ENCODE measurements at places on chromosomes 5 and 9. TPM values are rescaled to one million over a fixed set of nuclear protein-coding genes. Genes with fewer than 3 reads are reported as not detected.

DNA sequence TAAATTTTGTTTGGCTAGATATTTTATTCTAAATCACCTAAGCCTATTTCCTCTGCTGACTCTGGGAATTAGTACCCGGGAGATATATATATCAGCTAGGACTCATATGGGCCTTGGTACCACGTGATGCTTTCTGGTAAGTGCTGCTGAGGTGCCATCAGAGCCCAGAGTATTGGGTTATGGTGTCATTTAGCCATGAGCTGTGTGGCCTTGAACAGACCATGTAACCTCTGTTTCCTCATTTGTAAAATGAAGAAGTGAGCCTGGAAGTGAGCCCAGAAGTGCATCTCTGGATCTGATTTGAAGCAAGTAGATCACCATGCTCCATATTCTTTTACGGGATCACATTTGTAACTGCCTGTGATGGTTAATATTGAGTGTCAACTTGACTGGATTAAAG, 126.1 kb downstream of the GPBP1 start:
- H3K36me3 ChIP-seq = no peaks in the 10 kb centered on the region
- no peaks in the 10 kb centered on the region for H3K27me3 ChIP-seq
- no peak overlapping the region for H3K4me3 ChIP-seq
- DNase-seq = no peak
- peaks cover 6% of the 10 kb centered on the region for H3K4me1 ChIP-seq
- no peak overlapping the region for H3K27ac ChIP-seq

The ZBED3 gene
- polyA plus RNA-seq = 1.1 TPM

GRCh38 chr5:32767948-32768467, 56.9 kb downstream of the NPR3 start:
- no peaks in the 10 kb centered on the region for H3K4me1 ChIP-seq
- no peak overlapping the region for H3K4me3 ChIP-seq
- DNase-seq = no peak
- H3K27me3 ChIP-seq = no peaks in the 10 kb centered on the region

GRCh38 chr5:68024426-68024825, 191.1 kb upstream of the PIK3R1 start:
- no peaks in the 10 kb centered on the region for H3K4me1 ChIP-seq
- no peak for DNase-seq
- no peak overlapping the region for H3K27ac ChIP-seq
- no peaks in the 10 kb centered on the region for H3K36me3 ChIP-seq
- no peak overlapping the region for H3K4me3 ChIP-seq
- H3K27me3 ChIP-seq = no peaks in the 10 kb centered on the region

GRCh38 chr5:123178683-123179082, 89.6 kb downstream of the PRDM6 start:
- no peak for DNase-seq
- H3K4me3 ChIP-seq = no peak overlapping the region
- no peaks in the 10 kb centered on the region for H3K36me3 ChIP-seq
- H3K27me3 ChIP-seq = no peaks in the 10 kb centered on the region
- H3K4me1 ChIP-seq = no peaks in the 10 kb centered on the region

GRCh38 chr5:62284946-62285891, 20.8 kb upstream of the KIF2A start:
- no peak overlapping the region for H3K27ac ChIP-seq
- H3K36me3 ChIP-seq = no peaks in the 10 kb centered on the region
- H3K4me1 ChIP-seq = peaks cover 40% of the 10 kb centered on the region
- no peak overlapping the region for H3K4me3 ChIP-seq
- no peak for DNase-seq

The BTNL3 gene
- not detected for polyA plus RNA-seq

The SPATA31A3 gene
- not detected for polyA plus RNA-seq

The HRH2 gene
- 0.63 TPM for polyA plus RNA-seq
